ENCODE measurements at places on chromosomes 3 and 15.

DNA sequence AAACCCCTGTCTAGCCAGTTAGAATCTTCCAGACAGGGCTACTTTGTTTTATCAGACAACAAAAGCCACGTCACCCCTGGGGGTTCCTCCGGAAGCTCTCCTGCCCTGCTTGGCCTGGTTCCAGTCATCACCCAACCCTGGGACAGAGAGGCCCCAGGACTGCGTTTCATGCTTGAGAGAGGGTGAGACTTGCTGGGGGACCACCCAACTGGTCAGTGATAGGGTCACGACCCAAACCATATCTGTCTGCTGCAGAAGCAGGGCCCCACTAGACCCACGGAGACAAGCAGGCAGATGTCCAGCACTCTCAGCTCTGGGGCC, 1.2 kb downstream of the NT5DC2 start:
- DNase-seq: no peak

GRCh38 chr15:43029476-43029875, 76.4 kb downstream of the UBR1 start:
- DNase-seq: no peak

- DNase-seq: no peak
Observed at GRCh38 chr3:59566481-59566975, 516.7 kb upstream of the CFAP20DC start.

DNA sequence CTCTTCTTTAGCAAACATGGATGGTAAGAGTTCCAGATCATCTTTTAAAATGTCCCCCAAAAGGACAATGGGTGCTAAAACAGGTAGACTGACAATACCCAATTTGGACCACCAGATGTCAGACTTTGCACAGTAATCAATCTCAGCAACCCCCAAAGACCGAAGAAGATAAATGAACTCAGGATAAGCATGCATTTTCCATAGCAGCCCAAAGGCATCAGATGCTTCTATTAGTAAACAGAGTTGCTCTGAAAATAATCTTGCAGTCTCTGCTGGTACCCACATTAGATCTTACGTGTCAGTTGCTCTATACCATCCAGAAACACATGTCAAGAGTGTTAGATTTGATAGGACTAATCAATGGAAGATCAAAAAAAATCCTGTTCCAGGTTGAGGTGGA, 20.6 kb downstream of the MYH15 start:
- no peak for DNase-seq

All from activated CD8-positive, alpha-beta memory T cell treated with anti-CD3 and anti-CD28 coated beads for 1 hour (primary cell).